Neural progenitor cell (in vitro differentiated cells): ENCODE measurements at places on chromosomes 4 and X.

DNA sequence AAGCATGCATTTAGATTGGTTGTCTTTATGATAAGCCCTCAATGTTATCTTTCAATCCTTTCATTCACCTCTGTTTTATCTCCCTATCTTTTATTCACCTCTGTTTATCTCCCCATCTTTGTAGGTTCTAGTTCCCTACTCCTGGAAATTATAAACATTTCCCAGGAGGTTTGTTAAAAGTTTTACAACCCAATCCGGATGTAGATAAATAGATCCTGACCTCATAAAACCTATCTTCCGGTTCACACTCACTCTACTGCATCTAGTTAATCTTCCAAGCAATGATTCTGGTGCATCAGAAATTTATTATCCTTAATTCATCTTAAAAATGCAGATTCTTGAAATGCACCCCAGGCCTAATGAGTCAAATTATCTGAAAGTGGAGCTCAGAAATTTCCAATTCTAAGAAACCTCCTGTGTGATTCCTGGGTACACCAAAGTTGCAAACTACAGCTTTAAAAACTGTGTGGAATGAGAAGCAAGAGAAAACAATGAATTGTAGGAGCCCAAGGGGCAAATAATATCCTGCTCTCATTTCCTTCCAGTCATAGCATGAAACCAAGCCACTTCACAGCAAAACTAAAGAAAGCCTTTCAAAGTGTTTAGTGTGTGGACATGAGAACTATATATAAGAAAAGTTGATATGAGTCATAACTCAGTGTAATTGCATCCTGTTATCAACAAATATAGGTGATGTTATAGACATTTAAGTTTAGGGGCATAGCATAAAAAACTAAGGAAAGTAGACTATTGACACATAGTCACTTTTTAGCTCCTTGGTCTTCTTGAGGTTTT, 51.1 kb upstream of the UGT8 start:
- no peaks in the 10 kb centered on the region for H3K27me3 ChIP-seq
- DNase-seq, result no peak
- H3K4me3 ChIP-seq, result no peak overlapping the region
- no peaks in the 10 kb centered on the region for H3K4me1 ChIP-seq
- H3K27ac ChIP-seq, result no peak overlapping the region

DNA sequence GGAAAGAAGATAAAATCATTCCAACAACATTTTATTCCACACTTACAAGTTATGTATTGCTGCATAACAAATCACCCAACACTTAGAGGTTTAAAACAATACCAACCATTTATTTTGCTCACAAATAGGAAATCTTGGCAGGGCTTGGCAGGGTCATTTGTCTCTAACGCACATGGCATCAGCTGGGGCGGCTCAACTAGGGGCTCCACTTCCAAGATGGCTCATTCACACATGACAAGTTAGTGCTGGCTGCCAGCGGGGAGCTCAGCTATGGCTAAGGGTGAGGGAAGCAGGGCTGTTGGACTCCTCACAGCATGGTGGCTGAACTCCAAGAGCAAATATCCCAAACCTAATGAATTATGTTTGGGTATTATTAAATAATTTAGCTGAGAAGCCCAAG, 377.0 kb downstream of the ZNF674 start:
- H3K27me3 ChIP-seq, result no peaks in the 10 kb centered on the region
- no peak for DNase-seq
- H3K27ac ChIP-seq, result no peak overlapping the region
- no peak overlapping the region for H3K4me3 ChIP-seq
- no peaks in the 10 kb centered on the region for H3K4me1 ChIP-seq

- DNase-seq, result no peak
- H3K4me1 ChIP-seq, result no peaks in the 10 kb centered on the region
- H3K4me3 ChIP-seq, result no peak overlapping the region
- H3K27ac ChIP-seq, result no peak overlapping the region
Observed at GRCh38 chr4:119743644-119744043, 115.0 kb upstream of the PDE5A start.

GRCh38 chrX:46130247-46130646, 415.0 kb downstream of the ZNF674 start:
- DNase-seq, result peak; percentile 86
- H3K4me3 ChIP-seq, result no peak overlapping the region

DNA sequence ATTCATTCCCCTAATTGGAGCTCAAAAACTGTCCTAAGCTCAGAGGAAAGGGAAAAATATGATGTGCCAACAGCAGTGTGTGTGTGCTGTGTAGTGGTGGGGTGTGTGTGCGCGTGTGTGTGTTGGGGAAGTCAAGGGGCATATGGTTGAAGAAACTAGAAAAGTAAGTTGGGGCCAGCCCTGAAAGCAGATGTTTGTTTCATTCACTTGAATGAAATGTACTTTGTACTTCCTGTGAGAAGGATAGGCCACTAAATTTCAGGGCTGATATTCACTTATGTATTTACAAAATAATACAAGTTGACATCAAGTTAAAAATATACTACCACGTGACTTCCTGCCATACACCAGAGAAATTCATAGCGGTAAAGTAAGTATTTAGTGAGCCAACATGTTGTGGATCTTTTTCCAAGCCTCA, 151.3 kb upstream of the JADE1 start:
- H3K36me3 ChIP-seq, result no peaks in the 10 kb centered on the region
- peaks cover 16% of the 10 kb centered on the region for H3K4me1 ChIP-seq
- H3K27me3 ChIP-seq, result no peaks in the 10 kb centered on the region
- no peak for DNase-seq
- no peak overlapping the region for H3K4me3 ChIP-seq
- H3K27ac ChIP-seq, result no peak overlapping the region

GRCh38 chr4:20687864-20688263, 12.4 kb upstream of the PACRGL start:
- H3K4me3 ChIP-seq, result no peak overlapping the region
- H3K27me3 ChIP-seq, result no peaks in the 10 kb centered on the region

GRCh38 chr4:119211867-119212233, 663 bp upstream of the USP53 start:
- H3K27ac ChIP-seq, result no peak overlapping the region
- H3K4me1 ChIP-seq, result peaks cover 10% of the 10 kb centered on the region
- peaks cover 16% of the 10 kb centered on the region for H3K27me3 ChIP-seq
- no peaks in the 10 kb centered on the region for H3K36me3 ChIP-seq
- peak overlapping the region; percentile 67 for H3K4me3 ChIP-seq

DNA sequence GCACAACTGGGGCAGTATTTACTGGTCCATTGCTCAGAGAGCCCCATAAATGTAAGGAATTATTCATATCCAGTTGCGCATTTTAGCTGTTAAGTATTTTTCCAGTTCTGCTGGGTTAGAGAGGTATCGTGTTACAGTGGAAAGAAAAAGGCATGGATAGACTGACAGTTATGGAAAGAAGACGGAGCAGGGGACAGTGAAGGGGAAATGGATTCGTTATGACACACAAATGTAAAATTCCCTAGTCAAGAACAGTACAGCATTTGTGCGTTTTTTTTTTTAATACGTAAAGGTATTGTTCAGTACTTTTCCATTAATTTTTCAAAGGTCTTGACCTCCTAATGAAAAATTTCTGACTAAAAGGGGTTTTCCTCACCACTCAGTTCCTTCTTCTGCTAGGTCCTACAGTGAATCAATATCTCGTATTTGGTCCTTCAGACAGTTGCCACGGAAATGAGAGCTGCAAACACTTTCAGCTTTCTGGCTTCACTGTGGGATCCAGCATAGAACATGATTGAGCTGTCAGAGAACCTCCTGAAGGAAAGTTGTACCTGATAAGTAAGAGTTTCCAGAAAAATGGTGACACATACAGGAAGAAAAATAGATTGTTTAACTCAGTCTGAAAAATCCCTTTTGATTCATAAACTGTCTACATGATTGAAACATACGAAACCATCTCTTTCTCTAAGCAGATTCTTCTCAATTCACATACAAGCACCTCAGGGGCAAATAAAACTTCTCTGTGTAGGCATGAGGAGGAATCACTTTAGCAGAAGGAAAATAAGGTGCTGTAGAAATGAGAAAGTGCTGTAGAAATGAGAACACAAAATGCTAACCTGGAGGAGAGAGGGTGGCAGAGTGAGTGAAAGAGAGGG, 21.8 kb upstream of the BBS12 start:
- H3K4me1 ChIP-seq, result no peaks in the 10 kb centered on the region
- H3K27me3 ChIP-seq, result no peaks in the 10 kb centered on the region
- no peak for DNase-seq
- H3K27ac ChIP-seq, result no peak overlapping the region
- H3K36me3 ChIP-seq, result no peaks in the 10 kb centered on the region
- no peak overlapping the region for H3K4me3 ChIP-seq

DNA sequence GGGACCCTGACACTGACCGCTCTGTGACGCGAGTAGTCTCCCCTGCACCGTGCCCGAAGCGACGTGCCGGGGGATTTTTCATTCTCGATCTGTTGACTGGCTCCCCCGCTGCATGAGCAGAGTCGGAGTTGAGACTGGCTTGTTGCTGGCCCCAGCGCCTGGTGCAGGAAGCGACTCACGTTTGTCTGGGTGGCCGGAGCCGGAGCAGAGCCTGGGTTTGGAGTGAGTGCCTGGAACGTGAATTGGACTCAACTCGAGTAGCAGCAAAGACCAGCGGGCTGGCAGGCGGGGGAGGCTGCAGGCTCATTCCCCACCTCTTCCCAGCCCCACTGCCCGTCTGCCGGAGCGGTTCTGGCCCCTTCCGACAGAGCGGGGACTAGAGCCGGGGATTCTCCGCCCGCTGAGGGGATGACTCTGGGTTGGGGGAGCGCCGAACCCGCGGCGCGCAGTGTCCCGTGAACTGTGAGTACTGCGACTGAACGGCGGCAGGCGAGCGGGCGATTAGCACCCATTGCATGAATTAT, 554 bp downstream of the PCDH7 start:
- H3K36me3 ChIP-seq, result no peaks in the 10 kb centered on the region
- H3K4me1 ChIP-seq, result peaks cover 11% of the 10 kb centered on the region
- peak overlapping the region; percentile 73 for H3K4me3 ChIP-seq
- no peak overlapping the region for H3K27ac ChIP-seq
- peak; percentile 66 for DNase-seq

DNA sequence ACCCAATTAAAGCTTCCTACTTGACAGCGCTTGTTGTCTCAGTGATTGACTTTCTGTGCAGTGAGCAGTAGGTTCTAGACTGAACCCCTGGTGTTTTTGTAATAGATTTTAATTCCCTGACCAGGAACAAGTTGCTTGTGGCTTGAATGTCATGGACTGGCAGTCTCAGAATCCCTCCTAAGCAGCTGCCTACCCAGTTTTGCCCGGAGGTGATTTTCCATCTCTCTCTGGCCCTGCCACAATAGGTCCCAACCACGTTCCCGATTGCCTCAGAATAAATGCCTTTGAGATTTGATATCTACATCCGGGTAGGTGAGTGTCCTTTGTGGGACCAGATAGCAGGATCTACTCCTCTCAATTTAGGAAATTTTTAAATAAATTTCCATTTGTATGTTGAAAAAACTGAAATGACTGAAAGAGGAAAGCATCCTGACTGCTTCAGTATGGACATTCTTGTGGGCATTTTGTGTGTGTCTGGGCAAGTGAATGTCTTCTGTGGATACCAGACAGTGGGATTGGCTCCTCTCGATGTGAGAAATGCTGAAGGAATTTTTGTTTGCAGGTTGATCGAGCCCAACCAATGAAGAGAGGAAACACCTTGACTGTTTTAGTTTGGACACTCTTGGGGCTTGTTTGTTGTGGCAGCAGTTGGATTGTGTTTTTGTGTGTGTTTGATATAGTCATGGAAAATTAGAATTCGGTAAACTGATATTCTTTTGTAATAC, 1607.4 kb downstream of the C4orf33 start:
- no peak overlapping the region for H3K27ac ChIP-seq
- no peaks in the 10 kb centered on the region for H3K4me1 ChIP-seq
- H3K27me3 ChIP-seq, result no peaks in the 10 kb centered on the region
- no peak overlapping the region for H3K4me3 ChIP-seq
- H3K36me3 ChIP-seq, result no peaks in the 10 kb centered on the region

- no peak overlapping the region for H3K27ac ChIP-seq
- H3K4me3 ChIP-seq, result no peak overlapping the region
- H3K27me3 ChIP-seq, result no peaks in the 10 kb centered on the region
Observed at GRCh38 chr4:172726001-172726423, 442.6 kb upstream of the GALNT7 start.

- H3K4me1 ChIP-seq, result no peaks in the 10 kb centered on the region
- H3K36me3 ChIP-seq, result no peaks in the 10 kb centered on the region
- H3K27me3 ChIP-seq, result peaks cover 19% of the 10 kb centered on the region
- no peak overlapping the region for H3K27ac ChIP-seq
- H3K4me3 ChIP-seq, result no peak overlapping the region
Observed at GRCh38 chrX:140762061-140762460, 52.5 kb downstream of the LINC00632 start.

DNA sequence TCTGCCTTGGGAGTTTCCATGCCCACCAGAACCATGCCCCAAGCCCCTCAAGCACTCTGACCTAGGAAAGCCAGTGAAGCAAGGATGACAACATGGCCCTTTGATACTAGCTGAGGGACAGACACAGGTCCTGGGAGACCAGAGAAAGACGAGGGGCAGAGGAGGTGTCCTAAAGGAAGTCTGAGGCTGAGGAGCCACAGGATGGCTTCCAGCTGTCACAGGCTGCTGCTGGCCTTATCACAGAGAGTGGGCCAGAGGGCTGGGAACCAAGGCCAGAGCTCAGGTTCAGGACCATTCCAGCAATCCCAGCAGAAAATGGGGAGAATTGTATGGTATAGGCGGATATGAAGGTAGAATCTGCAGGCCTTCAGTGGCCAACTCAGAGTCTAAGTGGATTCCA, 31.7 kb upstream of the MSANTD1 start:
- DNase-seq, result no peak
- peaks cover 11% of the 10 kb centered on the region for H3K4me1 ChIP-seq
- no peaks in the 10 kb centered on the region for H3K27me3 ChIP-seq
- no peaks in the 10 kb centered on the region for H3K36me3 ChIP-seq

DNA sequence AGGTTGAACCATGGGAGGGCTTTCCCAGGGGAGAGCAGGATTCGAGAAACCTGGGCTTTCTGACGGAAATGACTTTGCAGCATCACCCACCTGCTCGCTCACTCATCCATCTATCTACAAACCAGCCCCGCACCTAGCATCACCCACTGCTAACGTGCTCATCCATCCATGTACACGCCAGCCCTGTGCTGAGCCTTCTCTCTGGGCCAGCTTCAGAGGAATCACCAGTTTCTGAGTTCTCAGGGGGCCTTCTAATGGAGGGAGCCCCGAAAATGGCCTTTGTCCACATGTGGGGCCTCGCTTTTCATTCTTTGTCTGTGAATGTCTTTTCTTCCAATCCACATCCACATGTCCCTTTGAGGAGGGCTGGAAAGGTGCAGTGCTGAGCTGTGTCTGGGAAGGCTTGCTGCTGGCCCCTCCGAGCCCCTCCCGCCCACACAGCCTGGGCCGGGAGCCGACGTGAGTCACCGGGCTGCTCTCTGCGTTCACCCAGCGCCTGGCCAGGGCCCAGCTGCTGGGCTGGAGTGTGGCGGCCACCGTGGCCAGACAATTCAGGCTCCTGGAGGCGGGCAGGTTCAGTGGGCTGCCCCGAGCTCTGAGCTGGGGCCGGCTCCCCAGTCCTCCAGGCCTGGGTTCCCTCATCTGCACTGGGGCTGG, 14.7 kb downstream of the SORCS2 start:
- no peak overlapping the region for H3K27ac ChIP-seq
- H3K36me3 ChIP-seq, result no peaks in the 10 kb centered on the region
- no peak overlapping the region for H3K4me3 ChIP-seq
- H3K4me1 ChIP-seq, result peaks cover 28% of the 10 kb centered on the region
- DNase-seq, result peak; percentile 69

GRCh38 chr4:163171590-163171989, 4.9 kb upstream of the NAF1 start:
- peaks cover 15% of the 10 kb centered on the region for H3K4me1 ChIP-seq
- H3K27me3 ChIP-seq, result peaks cover 8% of the 10 kb centered on the region
- no peak for DNase-seq
- no peak overlapping the region for H3K27ac ChIP-seq

- H3K4me1 ChIP-seq, result peaks cover 22% of the 10 kb centered on the region
- H3K27ac ChIP-seq, result no peak overlapping the region
- no peaks in the 10 kb centered on the region for H3K27me3 ChIP-seq
- DNase-seq, result no peak
- no peak overlapping the region for H3K4me3 ChIP-seq
Observed at GRCh38 chr4:56215901-56216300, 171.4 kb downstream of the AASDH start.
